Kidney (tissue), 22 donors: ENCODE measurements at places on chromosomes 7 and 10.

- no peak for DNase-seq
These were observed 326.5 kb downstream of the WDR37 start for GRCh38 chr10:1382711-1383110.

GRCh38 chr7:333393-333764 lies 43.4 kb downstream of the FOXL3 start:
- peak; percentile 87 for DNase-seq

GRCh38 chr10:44396671-44397191 lies 11.8 kb upstream of the CXCL12 start:
- no peak for DNase-seq

- no peak for DNase-seq
These were observed 59.0 kb downstream of the IKZF1 start for GRCh38 chr7:50363327-50364060.

- DNase-seq = no peak
These were observed 3.6 kb downstream of the ZSCAN21 start for GRCh38 chr7:100053215-100053614.

DNA sequence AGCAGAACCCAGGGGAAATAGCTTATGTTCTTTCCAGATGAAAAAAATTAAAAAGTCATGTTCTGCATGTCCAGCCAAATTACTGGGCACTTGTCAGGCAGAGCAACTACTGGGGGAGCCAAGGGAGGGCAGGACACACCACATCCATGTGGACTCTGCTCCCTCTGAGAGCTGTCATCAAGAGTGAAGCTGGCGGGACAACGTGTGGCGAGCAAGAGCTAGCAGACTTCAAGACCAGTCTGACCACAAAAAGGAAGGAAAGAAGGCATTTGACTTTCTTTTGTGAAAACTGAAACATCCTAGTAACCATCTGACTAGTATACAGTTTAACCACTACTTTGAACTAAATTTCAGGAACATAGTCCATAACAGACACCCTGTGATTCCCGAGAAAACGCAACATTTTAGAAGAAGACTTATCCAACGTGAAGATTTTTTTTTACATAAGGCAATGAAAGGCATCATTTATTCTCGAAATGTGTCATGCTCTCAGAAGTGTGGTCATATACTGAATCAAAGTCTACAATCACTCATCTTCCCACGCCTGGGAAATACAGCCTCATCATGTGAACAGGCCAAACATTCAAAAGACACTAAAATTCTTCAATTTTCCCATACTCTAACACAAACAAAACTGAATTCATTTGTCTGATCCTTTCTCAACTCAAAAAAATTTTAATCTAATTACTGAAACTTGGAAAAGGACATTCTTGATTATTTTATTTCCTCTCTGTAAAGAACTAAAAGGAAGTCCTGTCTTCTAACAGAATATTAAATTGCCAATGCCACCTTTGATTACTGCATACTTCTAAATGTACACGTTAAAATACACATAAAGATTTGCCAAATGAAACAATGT lies 15.5 kb downstream of the CYTH3 start:
- DNase-seq = no peak

- no peak for DNase-seq
These were observed 82.8 kb downstream of the HGF start for GRCh38 chr7:81687062-81687461.
